ENCODE measurements at places on chromosomes 1 and 21. TPM values are rescaled to one million over a fixed set of nuclear protein-coding genes. Genes with fewer than 3 reads are reported as not detected.

LHX8 gene
- 0.97 TPM for total RNA-seq

NCSTN gene
- 38.8 TPM for total RNA-seq

SUSD4 gene
- total RNA-seq, result 1.1 TPM

LYPD8 gene
- 0.12 TPM for total RNA-seq

S100A13 gene
- 196 TPM for total RNA-seq

F5 gene
- total RNA-seq, result 0.07 TPM

IRF6 gene
- 0.16 TPM for total RNA-seq

CD244 gene
- total RNA-seq, result not detected

CA6 gene
- total RNA-seq, result not detected

APH1A gene
- 133 TPM for total RNA-seq

HSF2BP gene
- 1.9 TPM for total RNA-seq

CFHR4 gene
- not detected for total RNA-seq

CAPN9 gene
- total RNA-seq, result not detected

LCE7A gene
- total RNA-seq, result not detected

CRYZ gene
- total RNA-seq, result 85.5 TPM

GNAT2 gene
- not detected for total RNA-seq

CRNN gene
- not detected for total RNA-seq

PDE4B gene
- total RNA-seq, result 8.5 TPM

MROH7 gene
- total RNA-seq, result not detected

ZNF683 gene
- total RNA-seq, result not detected

NFASC gene
- 1.5 TPM for total RNA-seq

HSD3B1 gene
- total RNA-seq, result not detected

F13B gene
- total RNA-seq, result not detected

NUP210L gene
- not detected for total RNA-seq

RIMS3 gene
- 1.7 TPM for total RNA-seq

RPTN gene
- not detected for total RNA-seq

GPR89A gene
- 16.4 TPM for total RNA-seq

HLX gene
- total RNA-seq, result 3.7 TPM

VANGL2 gene
- 0.69 TPM for total RNA-seq

DMRTA2 gene
- 0.06 TPM for total RNA-seq

SV2A gene
- 0.08 TPM for total RNA-seq

Data from A549 treated with GW870086 at 1 μM for 4 hours (cell line).